CD4-positive, alpha-beta T cell treated with Interleukin-12 subunit alpha and Interleukin-12 subunit beta, for 1 hour (primary cell): ENCODE measurements at places on chromosomes 6 and 20.

- no peak for DNase-seq
These were observed 524.5 kb downstream of the BMP2 start for GRCh38 chr20:7291946-7292345.

DNA sequence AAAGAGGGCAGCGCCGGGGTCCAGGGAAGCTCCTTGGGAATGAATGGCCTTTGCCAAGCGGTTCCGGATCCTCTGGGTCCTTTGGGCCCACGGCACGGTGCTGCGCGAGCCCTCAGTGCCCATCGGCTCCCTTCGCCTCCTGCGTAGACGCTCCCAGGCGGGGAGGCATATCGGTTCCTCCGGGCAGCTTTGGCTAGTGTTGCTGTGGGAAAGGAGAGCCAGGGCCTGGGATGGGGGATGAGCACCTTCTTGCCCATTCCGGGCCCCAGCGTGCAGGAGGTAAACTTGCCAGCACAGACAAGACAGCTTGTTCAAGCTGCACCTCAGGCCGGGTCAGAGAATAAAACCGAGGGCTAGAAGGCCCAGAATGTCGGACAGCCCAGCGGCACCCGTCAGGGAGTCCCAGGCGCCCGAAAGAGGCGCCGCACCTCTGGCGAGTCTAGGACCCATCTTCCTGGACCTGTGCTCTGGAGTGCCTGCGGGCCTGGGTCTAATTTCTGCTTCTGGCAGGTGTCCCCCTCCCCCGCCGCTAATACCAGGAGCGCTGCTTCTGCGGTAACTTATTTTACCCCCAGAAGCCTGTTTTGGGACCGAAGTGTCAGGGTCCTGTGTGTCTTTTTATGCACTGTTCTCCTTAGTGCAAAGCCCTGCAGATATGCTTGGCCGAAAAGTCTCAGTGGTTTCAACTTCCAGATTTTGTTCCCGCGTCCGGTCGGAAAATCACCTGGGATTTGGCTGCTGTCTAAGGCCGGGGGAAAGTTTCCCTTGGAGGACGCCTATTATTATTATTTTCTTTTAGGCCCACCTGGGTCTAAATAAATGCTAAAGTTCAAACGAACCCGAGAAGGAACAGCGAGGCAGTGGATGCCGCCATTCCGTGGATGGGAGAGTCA is 1.7 kb upstream of the TFAP2C start:
- DNase-seq, result no peak

- DNase-seq, result no peak
These were observed 6.3 kb downstream of the SDCBP2 start for GRCh38 chr20:1322511-1323245.

GRCh38 chr20:9241721-9242427 is 173.0 kb downstream of the PLCB4 start:
- no peak for DNase-seq

DNA sequence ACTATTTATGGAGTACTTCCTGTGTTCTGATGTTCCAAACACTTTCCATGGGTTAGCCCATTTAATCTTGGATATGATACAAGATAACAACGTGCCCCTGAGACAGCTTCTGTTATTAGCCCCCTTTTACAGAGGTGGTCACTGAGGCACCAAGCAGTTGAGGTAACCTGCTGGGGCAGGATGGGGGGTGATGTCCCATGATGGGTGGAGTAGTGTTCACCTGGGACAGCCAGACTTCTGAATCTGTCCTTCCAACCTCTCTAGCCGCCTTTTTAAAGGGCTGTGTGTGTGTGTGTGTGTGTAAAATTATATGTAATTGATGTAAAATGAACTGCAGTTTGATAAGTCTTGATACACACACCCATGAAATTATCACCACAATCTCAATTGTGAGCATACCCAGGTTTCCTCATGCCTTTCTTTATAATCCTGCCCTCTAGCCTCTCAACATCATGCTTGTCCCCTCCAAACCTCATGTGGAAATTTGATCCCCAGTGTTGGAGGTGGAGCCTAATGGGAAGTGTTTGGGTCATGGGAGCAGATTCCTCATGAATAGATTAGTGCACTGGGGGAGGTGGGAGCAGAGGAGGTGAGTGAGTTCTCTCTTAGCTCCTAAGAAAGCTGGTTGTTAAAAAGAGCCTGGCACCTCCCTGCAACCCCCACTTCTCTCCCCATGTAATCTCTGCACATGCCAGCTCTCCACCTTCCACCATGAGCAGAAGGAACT is 39.2 kb downstream of the PLAGL2 start:
- no peak for DNase-seq

DNA sequence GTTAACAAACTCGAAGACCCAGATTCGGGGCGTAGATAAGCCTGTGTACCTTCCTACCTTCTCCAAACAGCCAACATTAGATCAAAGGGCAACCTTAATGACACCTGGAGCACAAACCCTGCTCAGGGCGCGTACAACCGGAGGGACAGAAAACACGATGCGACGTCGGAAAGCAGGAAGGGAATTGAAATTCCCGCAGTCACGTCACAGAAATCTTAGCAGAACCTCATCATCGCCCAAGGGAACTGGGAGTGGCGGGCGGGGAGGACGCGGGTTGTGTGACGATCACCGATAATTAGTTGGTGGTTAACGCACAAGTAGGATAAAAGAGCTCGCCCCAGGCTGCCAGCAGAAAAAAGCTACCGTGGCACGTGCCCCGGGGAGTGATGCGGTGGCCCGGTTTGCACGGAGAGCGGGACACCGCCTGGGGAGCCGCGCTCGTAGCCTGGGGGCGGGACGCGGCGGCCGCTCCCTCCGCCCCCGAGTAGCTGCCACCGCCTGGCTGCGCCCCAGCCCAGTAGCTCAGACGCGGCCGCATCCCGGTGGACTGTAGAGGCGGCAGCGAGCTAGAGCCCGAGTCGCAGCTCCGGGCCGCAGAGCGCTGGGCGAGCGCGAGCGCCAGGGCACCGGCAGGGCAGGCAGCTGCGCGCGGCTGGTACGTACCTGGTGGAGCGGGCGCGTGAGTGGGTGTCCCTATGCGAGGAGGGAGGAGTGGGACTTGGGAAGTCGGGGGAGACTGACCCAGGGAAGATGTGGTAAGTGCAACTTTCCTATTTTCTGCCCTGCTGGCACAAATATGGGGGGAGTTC is at the start of gene PKIB:
TSS of gene PKIB (plus strand) at position 525 of the 809 bp plus-strand sequence. CDS start 107,390 bp downstream, outside the sequence.
- DNase-seq, result peak; percentile 31

DNA sequence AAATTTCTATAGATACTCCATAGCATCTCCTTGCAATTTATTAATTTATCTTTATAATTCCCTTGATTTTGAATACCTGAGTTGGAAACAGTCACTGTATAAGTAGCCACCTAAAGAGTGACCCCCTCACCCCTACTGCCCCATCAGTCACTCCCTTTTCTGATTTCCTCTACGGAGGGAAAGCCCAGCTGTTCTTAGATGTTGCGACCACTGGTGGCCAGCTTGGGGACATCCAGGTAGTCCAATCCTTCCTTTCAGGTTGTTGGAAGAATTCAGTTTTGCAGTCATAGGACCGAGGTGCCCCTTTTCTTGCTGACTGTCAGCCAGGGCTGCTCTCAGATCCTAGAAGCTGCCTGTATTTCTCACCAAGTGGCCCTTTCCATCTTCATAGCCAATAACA is 87.8 kb downstream of the BMP6 start:
- DNase-seq, result no peak

- DNase-seq, result no peak
These were observed 85.3 kb downstream of the COL21A1 start for GRCh38 chr6:56162081-56162480.

DNA sequence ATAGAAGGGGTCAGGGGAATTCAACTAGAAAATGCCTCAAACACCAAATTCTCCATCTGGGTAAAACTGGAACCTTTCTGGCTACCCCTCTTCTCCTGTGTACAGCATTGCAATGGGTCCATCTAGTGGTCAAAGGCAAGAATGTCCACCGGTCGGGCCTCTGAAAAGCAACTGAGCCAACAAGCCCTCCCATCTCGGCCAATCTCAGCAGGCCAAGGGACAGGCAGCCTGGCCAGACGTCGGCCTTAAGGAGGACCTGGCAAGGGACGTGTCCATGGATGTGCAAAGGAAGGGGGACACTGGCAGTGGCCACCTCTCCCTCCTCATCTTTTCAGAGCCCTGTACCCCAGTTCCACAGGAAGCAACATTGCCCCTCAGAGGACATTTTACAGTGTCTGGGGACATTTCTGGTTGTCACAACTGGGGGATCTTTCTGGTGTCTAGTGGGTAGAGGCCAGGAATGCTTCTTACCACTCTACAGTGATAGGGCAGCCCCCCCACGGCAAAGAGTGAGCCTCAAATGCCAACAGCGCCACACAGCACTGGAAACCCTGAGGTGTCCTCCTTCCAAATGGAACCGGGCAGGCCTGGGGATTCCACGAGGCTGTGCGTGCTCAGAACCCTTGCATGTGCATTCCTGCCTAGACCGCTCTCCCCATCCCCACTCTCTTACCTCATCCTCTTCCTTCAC is 99.8 kb upstream of the FOXA2 start:
- DNase-seq, result no peak
